ENCODE measurements at places on chromosomes 2 and 18. TPM values are rescaled to one million over a fixed set of nuclear protein-coding genes. Genes with fewer than 3 reads are reported as not detected.
A peak's percentile ranks its signal among the peaks of the same experiment; 100 is the strongest.

Gene OTOS
- not detected for total RNA-seq

- no peak overlapping the region for H3K27ac ChIP-seq
- no peak for DNase-seq
- H3K4me1 ChIP-seq, result peaks cover 6% of the 10 kb centered on the region
- H3K27me3 ChIP-seq, result no peaks in the 10 kb centered on the region
- no peaks in the 10 kb centered on the region for H3K36me3 ChIP-seq
Observed at GRCh38 chr2:1995081-1995480, 250.8 kb upstream of the PXDN start.

GRCh38 chr2:11829947-11830707, 83.7 kb downstream of the LPIN1 start:
- H3K4me3 ChIP-seq, result no peak overlapping the region
- H3K27me3 ChIP-seq, result no peaks in the 10 kb centered on the region
- H3K36me3 ChIP-seq, result no peaks in the 10 kb centered on the region
- peak overlapping the region; percentile 58 for H3K27ac ChIP-seq
- DNase-seq, result peak; percentile 65
- H3K4me1 ChIP-seq, result no peaks in the 10 kb centered on the region

Gene LDAH
- 10.3 TPM for total RNA-seq

GRCh38 chr2:127632592-127633489, 13.1 kb upstream of the GPR17 start:
- DNase-seq, result no peak
- no peaks in the 10 kb centered on the region for H3K4me1 ChIP-seq
- H3K36me3 ChIP-seq, result no peaks in the 10 kb centered on the region
- H3K27ac ChIP-seq, result no peak overlapping the region
- no peaks in the 10 kb centered on the region for H3K27me3 ChIP-seq
- no peak overlapping the region for H3K4me3 ChIP-seq

GRCh38 chr2:4972472-4972871, 719.7 kb upstream of the SOX11 start:
- H3K36me3 ChIP-seq, result no peaks in the 10 kb centered on the region
- no peak for DNase-seq
- no peaks in the 10 kb centered on the region for H3K27me3 ChIP-seq

GRCh38 chr2:219155054-219155644, 5.5 kb downstream of the NHEJ1 start:
- DNase-seq, result no peak
- H3K4me3 ChIP-seq, result no peak overlapping the region
- no peaks in the 10 kb centered on the region for H3K36me3 ChIP-seq
- peaks cover 7% of the 10 kb centered on the region for H3K4me1 ChIP-seq
- H3K27me3 ChIP-seq, result no peaks in the 10 kb centered on the region
- H3K27ac ChIP-seq, result no peak overlapping the region

DNA sequence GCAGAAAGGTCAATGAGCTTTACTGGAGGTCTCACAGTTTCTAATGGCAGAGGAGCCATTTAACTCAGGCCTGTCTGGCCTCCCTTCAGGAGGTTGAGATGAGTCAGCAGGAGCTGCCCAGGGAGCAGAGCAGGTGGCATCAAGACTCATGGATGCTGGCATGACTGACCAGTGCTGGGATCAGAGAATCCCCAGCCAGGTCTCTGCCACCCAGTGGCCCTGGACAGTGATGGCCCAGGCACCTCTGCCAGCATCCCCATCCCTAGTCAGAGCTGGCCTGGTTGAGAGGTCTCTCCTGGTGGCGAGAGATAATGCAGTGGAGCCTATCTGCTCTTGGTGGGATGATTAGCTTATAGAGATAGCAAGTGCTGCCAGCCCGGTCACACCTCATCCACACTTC, 43.1 kb downstream of the GYPC start:
- no peak overlapping the region for H3K27ac ChIP-seq
- H3K36me3 ChIP-seq, result no peaks in the 10 kb centered on the region
- H3K4me1 ChIP-seq, result no peaks in the 10 kb centered on the region
- H3K4me3 ChIP-seq, result no peak overlapping the region
- no peaks in the 10 kb centered on the region for H3K27me3 ChIP-seq
- DNase-seq, result no peak

GRCh38 chr2:43542285-43542933, 53.4 kb downstream of the THADA start:
- H3K36me3 ChIP-seq, result no peaks in the 10 kb centered on the region
- H3K27ac ChIP-seq, result no peak overlapping the region
- no peaks in the 10 kb centered on the region for H3K27me3 ChIP-seq
- H3K4me1 ChIP-seq, result no peaks in the 10 kb centered on the region
